ENCODE measurements at places on chromosomes 2 and 18.
A peak's percentile ranks its signal among the peaks of the same experiment; 100 is the strongest.

- DNase-seq, result no peak
These were observed 94.9 kb downstream of the DSEL start for GRCh38 chr18:67421651-67422050.

- DNase-seq, result peak; percentile 10
These were observed 123.2 kb downstream of the CAPN13 start for GRCh38 chr2:30684026-30684425.

DNA sequence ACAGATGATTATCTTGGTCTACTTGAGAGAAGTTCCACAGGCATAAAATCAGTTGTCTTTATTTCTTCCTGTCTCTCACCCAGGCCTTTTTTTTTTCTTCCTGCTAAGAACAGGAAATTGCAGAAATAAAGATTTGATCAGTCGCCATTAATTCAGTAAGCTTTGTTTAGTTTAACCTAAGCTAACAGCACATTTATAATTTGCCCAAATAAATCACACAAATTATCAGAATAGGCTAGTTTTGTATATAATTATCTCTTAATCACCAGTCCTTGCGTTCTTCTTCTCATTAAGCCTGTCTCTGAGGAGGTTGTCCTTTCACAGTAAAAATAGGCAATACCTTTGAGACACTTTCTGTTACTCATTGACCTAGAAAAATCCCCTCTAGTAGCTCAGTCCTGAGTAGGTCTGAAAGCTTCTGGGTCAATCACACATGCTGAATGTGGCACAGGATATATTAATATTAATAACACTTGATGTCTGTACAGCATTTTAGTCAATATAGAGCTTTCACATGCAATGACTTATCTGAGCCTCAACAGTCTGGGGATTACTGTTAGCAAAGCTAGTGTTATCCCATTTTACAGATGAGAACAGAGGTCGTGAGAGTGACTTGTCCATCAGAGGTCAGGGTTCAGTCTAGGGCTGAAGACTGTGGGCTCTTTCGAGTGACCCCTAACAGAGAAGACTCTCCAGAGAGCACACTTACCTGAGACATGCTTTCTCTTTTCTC lies 11.2 kb upstream of the STK17B start:
- DNase-seq, result no peak

GRCh38 chr2:65136253-65136652 lies 6.3 kb upstream of the RAB1A start:
- DNase-seq, result no peak

DNA sequence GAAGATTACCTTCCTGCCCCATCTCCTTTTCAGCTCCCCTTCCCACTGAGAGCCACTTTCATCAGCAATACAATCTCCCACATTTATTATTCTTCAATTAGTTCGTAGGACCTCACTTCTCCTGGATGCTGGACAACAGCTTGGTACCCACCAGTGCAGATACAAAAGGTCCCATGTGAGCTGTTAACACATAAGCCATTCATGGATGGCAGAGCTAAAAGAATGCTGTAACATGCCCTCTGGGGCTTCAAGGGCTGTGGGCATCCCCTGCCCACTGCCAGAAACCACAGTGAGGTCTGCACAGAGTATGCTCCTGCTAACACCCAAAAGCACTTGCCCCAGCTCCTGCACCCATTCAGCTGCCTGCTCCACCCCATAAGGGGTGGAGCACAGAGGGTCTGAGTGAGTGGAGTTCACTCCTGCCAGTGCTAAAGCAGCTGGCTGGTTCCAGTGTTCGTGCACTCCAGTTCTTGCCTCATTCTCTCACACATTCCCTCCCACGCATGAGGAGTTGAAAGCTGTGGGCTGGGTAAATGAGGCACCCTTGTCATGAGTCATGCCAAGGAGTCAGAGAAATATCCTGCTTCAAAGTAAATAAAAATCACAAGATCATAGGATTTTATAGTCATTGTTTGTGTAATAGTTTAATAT lies 305.9 kb upstream of the TMEFF2 start:
- no peak for DNase-seq

DNA sequence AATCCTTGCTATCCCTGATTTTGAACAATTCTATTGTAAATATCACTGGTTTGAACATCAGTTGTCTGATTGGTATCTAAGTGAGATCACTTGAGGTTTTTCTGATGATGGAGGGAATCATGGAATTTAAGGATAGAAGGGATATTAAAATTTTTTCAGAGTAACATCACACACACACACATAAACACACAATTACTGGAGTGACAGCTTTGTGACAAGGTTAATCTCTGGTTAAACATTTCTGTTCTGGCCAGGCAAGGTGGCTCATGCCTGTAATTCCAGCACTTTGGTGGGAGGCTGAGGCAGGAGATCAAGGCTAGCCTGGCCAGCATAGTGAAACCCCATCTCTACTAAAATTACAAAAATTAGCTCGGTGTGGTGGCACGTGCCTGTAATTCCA lies 85.3 kb downstream of the SOCS6 start:
- DNase-seq, result no peak

GRCh38 chr2:157442636-157443035 lies 1.3 kb downstream of the CYTIP start:
- DNase-seq, result no peak

DNA sequence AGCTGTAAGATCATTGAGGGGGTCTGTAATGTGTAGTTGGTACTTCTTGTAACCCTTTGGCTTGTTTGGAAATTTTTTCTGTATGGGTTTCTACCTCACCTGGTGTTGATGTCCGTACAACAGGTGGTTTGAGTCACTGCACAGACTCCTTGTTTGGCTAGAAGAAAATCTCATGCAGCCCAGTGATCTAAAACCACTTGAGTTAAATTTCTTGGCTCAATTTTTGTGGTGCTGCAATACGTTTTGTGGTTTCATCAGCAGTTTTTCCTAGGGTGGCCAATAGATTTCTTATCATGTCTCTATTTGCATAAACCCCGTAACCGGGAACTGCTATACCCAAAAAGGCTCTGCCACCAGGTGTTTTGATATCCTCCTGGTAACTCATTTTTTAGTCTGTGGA lies 43.4 kb downstream of the CERS6 start:
- no peak for DNase-seq

DNA sequence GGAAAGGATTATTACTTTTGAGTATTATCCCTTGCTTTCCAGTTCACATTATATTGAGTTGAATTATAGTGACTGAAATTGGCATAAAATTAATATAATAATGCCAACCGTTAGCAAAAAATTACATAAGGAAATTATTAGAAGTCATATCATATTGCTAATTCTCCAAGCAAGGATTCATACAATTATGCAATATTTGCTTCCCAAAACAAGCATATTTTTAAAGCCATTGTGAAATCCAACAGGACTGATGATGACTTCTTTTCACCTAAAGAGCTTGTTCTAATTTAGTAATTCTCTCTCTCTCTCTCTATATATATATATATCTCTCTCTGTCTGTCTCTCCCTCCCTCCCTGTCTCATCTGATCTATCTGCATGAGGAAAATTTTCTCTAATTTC lies 283.5 kb downstream of the DSEL start:
- no peak for DNase-seq

- no peak for DNase-seq
These were observed 40.0 kb downstream of the ETAA1 start for GRCh38 chr2:67437114-67437513.

- no peak for DNase-seq
These were observed 111.8 kb upstream of the DPP10 start for GRCh38 chr2:114330594-114330993.

- no peak for DNase-seq
These were observed 146.4 kb downstream of the DYSF start for GRCh38 chr2:71599646-71600236.

GRCh38 chr2:85564144-85564563 lies 2.9 kb upstream of the GGCX start:
- no peak for DNase-seq

DNA sequence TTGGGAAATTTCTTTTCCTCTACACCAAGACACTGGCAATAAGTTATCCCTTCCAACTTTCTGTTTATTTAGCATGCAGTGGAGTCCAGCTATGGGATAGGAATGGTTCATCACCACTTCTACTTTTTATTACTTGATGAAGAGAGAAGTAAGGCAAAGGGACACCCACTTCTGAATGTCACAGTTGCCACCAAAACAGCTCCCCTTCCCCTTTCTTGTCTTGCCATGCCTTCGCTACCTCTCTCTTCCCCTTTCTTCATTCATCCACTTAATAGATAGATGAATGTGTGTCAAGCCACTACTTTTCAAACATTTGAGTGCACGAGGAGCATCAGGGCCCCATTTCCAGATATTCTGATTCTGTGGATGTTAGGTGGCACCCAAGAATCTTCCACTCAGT lies 59.6 kb downstream of the KCTD18 start:
- no peak for DNase-seq

DNA sequence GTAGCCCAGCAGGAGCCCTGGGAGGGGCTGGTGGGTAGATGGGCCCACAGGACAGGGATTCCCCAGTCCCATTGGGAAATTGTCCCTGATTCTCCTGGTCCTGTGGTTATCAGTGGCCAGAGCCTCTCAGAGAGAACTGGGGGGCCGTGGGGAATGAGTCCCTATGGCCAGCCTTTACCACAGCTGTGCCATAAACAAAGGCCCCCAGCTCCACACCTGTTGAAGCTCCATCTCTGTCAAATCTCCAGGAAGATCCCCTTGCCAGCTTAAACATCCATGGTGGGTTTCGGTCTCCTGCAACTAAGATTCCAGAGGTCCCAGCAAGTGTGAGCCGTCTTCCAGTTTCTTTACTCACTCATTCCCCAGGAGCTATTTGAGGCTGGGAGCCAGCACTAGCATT lies 897.1 kb downstream of the LRRTM4 start:
- DNase-seq, result no peak

GRCh38 chr2:191657977-191658376 lies 20.0 kb upstream of the NABP1 start:
- no peak for DNase-seq

DNA sequence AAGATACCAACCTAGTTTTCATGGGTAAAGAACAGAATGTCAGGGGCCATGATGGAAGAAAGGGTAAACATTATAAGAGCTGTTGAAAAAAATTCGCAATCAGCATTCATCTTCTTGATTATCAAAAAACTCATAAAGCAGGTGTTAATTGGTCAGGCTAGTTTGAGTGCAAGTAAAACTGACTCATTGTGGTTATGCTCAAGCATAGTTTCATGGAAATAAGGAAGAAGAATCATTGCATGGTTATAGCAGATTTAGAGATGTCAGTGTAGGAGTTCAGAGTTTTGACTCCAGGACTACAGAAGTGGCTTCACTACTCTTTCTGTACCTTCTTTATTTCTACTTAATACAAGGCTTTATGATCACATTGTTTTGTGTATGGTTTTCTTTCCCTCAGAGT lies 26.9 kb upstream of the CDH19 start:
- no peak for DNase-seq

- no peak for DNase-seq
These were observed 238.8 kb upstream of the DPP10 start for GRCh38 chr2:114203679-114204078.

DNA sequence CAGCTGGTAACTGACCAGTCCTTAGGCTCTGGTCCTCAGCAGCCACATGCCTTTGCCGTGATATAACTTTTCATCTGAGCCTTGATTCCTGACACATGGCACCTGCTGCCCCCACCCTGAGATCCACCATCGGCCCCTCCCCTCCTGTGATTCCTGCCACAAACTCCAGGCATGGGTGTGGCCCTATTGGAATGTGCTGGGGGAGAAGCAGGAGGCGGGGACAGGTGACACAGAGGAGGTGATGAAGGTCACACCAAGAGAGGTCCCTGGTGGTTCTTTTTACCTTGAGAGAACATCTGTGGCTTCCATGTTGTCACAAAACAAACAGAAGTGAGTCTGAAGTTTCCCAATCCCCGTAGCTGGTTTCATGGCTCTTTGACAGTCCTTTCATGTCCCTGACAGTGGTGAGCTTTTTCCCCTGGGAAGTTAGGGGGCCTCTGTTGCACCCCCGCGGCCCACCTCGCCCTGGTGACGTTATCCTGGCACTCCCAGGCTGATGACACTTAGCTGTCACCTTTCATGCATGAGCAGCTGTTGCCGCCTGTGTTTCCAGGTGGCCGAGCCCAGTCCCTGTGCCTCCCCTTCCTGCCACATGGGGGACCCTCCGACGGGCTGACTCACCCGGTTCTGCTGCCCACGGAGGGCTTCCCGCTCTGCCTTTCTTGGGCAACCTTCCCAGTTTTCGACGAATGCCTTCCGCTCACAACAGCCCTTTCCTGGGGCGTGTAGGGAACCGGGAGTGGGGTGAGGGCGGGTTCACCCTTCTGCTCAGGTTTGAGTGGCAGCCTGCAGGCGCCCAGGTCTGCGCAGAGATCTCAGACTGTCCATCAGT lies 66.3 kb upstream of the GLI2 start:
- no peak for DNase-seq

DNA sequence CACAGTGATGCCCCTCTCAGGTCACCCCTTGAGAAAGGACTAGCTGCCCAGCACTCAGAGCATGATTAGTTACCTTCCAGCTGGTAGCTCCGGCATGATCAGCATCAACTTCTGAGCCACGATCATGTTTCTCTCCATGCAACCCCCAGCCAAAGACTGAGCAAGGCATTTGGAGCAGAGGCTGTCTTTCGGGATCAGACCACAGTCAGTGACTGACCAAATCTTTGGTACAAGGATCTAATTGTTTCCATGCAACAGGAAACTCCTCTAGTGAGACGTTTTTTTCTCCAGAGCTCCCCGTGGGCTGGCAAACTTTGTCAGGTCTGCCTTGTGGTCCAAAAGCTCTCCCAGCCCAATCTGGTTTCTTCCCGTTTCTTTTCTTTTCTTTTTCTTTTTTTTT lies 244.3 kb downstream of the METTL4 start:
- no peak for DNase-seq

DNA sequence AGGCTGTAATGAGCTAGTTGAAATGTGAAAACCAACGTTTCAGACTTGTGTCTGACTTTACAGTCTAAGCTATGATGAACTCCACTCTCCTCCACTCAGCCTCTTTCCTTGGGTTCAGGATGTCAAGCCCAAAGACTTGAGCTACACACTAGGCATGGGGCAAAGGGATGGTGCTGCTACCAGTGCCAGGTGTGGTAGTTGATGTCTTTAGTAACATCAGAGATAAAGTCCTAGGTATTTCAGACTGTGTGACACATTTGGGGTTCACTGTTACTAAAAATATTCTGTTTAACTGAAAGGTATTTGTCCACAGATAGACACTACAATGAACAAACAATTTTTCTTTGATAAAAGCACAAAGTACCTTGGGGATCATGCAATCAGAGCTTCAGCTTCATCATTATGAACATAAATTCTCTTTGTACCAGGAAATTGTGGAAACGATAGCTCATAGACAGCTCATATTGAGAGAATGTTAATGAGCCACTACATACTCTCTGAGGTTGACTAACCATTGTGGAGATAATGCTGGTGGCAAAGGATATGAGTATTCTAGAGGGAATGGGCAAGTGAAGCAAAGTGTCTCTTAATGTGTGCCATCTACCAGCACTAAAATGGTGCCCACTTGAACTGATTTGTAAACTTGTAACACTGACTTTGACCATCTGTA lies 253.7 kb upstream of the THUMPD2 start:
- DNase-seq, result no peak

- DNase-seq, result no peak
These were observed 15.1 kb downstream of the CCNT2 start for GRCh38 chr2:134933732-134934131.

DNA sequence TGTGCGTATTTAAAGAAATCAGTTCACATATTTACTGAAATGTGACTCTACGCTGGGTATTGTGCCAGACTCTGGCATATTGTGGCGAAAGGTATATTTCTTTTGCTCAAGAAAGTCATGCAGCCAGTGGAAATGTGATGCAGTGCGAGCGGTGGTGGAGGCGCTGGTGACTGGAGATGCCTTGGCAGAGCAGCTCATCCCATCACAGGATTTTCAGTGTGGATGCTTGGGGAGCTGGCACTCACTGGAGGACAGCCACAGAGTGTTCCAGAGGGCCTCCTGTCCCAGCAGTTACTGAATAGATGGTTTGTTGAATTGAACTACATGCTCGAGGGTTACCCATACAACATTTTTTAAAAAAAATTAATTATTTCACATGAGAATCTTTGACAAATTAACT lies 117.6 kb downstream of the ZNF407 start:
- DNase-seq, result no peak

Data from activated naive CD4-positive, alpha-beta T cell treated with anti-CD3 and anti-CD28 coated beads, Interleukin-2, amount 10 ng/mL, durations not matched to agents 7 days and 5 days (primary cell).